ENCODE measurements at places on chromosomes 1 and 21.

DNA sequence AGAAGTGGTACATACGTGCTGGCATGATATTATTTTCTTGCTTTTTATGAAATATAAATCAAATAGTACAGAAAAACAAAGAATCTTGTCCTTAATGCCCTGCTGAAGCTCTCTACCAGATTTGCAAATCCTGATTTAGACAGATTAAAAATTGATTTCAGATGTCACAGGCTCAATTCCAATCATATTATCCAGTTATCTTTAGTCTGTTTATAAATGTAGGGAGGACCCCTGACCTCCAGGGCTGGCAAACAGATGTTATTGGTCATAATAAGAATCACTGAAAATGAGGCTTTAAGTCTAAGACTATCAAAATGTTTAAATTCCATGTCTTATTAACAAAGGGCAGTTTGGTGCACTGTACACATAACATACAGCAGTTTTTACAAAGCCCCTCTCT lies 62.1 kb downstream of the TP53BP2 start:
- DNase-seq, result no peak

DNA sequence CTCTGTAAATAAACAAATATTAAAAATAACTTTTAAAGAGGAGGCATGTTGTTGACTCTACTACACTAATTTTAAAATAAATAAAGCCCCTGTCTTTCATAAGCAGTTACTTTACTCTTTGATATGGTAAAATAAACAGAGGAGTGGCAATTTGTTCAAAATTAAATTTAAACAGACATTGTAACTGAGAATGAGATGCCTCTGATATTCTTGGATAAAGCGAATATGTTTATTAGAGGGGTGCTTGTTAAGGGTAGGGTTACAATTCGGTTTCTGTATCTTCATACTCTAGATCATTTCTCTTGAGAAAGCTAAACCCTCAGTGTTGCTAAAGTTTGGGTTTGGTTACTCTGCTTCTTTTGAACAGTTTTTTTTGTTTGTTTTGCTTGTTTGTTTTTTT lies 19.6 kb downstream of the LPAR3 start:
- DNase-seq, result no peak

DNA sequence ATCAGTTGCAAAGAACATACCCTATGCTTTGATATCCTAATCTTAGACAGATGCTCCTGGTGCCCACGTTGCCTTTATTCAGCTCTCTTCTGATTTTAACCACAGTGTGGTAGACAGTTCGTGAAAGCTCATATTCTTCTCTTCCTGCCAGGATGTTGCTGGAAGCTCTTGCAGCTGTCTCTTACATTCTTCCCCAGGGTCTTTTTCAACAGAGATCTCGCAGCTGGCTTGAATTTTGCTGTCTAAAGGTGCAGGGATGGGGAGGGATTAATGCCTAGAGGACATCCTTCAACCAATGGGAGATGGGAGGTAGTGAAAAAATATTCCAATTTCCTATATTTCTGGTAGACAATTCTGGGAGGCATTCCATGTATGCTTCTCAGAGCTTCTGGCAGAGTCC lies 150.0 kb upstream of the APP start:
- DNase-seq, result no peak

DNA sequence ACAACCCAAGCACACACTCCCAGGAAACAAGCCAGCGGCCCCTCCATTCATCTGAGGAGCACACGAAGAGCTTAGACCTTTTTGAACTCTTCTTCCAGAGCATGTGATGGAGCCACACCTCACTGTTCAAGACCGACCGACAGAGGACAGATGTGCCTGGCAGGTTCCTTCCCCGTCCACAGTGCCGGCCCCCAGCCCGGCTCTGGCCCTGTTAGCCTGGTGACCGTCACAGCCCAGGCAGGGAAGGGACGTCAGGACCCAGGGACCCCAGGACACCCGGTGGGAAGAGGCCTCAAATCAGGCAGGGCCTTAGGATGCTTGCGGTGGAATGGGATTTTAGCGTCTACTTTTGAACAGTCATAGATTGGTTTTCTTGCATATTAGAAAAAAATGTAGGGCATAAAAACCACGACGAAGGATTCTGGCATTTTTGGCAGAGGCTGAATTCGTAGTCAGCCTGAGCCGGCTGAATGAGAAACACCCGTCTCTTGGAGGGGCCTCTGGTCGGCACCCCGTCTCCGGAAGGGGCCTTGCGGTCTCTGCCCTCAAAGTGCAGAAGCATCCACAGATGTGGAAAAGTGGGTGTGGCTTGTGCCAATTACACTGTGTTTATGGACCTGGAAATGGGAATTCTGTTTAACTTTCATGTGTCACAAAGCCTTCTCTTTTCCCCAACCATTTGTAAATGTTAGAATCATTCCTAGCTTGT lies 79.3 kb downstream of the SIK1 start:
- no peak for DNase-seq

GRCh38 chr1:192797891-192798290 lies 10.9 kb upstream of the RGS2 start:
- no peak for DNase-seq

DNA sequence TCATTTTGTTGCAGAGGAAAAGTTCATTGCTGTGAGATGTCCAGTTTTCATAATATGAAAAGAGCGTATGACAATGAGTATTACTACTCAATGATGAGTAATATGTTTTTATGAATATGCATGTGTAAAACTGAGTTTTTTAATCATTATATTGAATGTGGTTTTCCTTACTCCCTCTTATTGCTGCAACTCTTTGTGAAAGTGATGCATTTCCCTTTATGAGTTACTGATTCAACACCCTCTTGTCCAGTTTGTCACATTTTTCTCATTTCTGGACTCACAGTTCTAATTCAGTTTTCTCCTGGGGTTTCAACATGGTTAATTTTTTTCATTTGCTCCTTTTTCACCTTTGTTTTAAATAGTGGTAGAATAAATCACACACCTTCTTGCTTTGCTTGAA lies 35.2 kb upstream of the KCNJ15 start:
- DNase-seq, result no peak

DNA sequence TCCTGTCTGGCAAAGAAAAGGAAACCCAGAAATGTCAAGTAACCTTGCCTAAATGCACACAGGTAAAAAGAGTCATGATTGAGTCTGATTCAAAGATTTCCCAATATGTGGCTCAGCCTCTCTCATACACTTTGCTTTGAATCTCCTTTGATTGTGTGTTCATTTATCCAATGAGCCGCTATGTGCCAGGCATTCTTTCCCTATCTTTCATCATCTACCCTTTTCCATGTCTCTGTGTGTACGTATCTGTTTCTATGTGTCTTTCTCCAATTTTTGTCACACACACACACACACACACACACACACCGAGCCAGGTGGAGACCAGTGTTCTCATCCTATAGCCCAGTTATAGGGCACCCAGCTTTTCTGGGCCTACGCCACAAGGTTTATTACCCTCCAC lies 35.7 kb upstream of the BCL9 start:
- no peak for DNase-seq

DNA sequence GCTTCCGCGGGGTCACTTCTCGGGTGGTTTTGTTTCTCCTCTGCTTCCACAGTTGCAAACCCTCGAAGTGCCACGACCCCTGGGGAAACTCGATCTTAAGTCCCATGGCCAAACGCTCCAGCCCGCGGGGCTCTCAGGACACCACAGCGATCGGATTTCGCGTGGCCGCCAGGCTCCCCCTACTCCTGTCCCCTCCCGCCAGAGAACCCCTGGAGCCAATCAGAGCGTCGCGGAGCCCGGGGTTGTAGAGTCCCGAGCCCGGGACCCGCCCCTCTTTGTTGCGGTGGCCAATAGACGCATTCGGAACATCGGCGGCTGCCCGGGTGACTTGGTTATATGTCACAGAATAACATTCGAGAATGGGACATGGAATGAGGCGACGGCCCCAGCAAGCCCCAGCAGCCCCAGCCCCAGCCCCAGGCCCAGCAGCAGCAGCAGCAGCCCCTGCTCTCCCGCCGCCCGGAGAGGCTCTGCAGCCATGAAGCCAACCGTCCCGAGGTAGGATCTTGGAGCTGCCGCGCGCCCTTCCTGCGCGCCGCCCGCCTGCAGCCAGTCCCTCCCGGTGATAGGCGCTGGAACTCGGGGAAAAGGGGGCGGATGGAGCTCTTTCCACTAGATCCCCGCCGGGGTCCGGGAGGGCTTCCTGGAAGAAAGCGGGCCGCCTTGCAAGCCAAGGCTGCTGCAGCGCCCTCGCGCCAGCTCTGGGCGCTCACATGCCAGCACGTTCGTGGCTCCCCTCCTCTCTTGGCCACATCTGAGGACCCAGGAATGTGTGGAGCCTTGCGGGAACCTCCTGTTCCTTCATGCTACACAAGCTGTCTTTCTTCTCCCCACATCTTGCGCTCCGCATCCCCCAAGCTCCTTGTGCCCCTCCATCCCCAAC lies at the start of gene VASH2:
Gene VASH2, plus strand, starts transcription at position 299 of the 883 bp plus-strand sequence. CDS start 1,002 bp downstream, outside the sequence.
- peak; percentile 3 for DNase-seq

GRCh38 chr21:26126168-26126553 lies 44.4 kb downstream of the APP start:
- no peak for DNase-seq

- no peak for DNase-seq
Observed at GRCh38 chr1:220356981-220357850, 85.0 kb upstream of the RAB3GAP2 start.

- DNase-seq, result no peak
Observed at GRCh38 chr1:213986020-213986924, 1.5 kb upstream of the PROX1 start.

DNA sequence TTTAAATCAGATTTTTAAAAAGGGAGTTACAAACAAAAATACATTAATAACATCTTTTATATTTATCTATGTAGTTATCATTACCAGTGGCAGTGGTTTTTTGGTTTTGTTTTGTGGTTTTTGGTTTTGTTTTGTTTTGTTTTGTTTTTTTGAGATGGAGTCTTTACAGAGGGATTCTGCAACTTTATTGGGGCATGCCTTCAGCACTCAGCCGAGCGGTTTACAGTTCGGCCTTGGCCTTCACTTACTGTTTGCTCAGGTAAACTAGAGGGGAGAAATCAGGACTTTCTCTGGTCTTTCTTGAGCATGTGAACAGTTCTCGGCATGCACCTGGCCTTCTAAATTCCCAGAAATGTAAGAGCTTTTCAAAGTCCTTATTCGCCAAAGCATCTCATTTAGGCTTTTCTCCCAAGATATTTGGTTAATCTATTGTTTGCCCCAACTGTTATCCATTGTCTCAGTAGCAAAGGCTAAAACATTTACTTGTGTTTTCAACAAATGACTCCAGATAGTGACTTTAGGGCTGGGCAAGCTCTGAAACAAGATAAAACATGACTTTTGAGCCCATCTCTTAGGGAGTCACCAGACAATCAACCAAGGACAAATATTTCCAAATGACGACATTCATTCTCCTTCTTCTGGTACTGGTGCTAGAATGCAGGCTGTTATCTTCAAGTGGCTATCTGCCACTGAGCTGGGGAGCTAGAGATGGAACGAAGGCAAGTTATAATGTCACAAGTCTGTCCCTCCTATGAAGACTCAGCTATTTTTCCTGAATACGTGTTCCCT lies 48.4 kb upstream of the ADORA3 start:
- DNase-seq, result no peak

GRCh38 chr21:34135330-34135729 lies 62.0 kb downstream of the MRPS6 start:
- no peak for DNase-seq

DNA sequence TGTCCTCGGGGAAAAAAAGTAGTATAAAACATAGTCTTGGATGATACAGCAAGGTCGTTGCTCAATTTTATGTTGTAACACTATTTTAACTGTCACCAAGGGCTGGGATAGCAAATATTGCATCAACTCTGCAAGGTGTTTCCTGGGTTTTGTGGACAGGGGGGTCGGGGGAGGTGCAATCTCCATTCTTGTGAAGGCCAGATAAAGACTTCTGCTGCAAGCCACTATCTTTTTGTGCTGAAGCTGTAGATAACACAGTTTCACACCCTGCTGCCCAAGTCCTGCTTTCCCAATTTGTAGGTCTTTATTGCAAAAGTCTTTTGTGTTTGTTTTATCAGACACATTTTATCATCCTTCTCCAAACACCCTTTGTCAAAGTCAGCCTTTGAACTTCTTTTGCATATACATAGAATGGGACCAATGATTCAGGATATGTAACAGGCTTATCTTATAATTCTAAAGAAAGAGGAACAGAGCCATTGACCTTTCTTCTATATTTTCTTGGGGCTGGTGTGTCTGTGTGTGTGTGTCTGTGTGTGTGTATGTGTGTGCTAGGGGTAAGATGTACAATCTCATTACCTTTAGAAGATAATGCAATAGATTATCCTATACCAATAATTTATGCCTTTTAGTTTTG lies 140.6 kb downstream of the RUNX1 start:
- no peak for DNase-seq

DNA sequence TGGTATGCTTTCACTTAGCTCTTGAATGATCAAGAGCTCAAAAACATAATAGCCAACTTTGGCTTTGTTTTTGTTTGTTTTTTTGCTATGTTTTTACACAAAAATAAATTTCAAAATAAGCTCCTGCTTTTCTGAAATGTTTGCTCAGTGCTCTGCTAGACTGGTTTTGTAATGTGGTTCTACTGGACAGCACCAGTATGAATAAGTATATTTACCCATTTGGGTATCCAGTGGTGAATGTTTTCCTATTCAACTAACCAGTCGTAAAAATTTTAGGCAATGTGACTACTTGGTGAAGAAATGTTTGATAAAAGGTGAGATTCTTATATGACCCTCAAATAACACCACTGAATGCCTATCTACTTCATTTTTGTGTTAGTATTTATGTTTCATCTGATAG lies 308.6 kb downstream of the PTPRC start:
- no peak for DNase-seq

- no peak for DNase-seq
Observed at GRCh38 chr1:115347282-115347681, 9.2 kb upstream of the NGF start.

DNA sequence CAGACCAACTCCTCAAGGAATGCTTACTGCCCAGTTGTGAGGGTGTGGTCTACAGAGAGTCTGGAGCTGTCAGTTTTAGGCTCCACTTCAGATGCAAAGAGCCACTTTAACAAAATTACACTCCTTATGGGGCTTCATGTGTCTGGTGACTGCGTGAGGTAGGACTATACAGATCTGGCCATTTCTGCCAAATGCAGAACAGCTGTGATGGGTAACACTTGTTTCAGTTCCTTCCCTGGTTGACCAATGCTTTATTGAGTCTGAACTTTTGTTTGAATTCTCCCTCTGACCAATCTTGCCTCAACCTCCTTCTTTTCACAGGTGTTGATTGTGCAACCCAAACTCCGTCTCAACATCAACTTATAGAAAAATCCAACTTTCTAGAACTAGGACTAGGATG lies 181.2 kb downstream of the OMA1 start:
- no peak for DNase-seq

GRCh38 chr1:14791654-14792053 lies 193.2 kb downstream of the KAZN start:
- no peak for DNase-seq

- no peak for DNase-seq
Observed at GRCh38 chr1:243580072-243580471, 270.0 kb downstream of the AKT3 start.

GRCh38 chr1:116674751-116675150 lies 7.2 kb upstream of the IGSF3 start:
- DNase-seq, result no peak

GRCh38 chr1:205365945-205366463 lies 9.3 kb upstream of the KLHDC8A start:
- no peak for DNase-seq

- DNase-seq, result no peak
Observed at GRCh38 chr1:182459949-182460348, 10.0 kb downstream of the RGSL1 start.

All from naive thymus-derived CD4-positive, alpha-beta T cell (primary cell).